T follicular helper cell (primary cell): ENCODE measurements at places on chromosomes 7 and 10.

GRCh38 chr7:132499487-132499886, 76.8 kb downstream of the PLXNA4 start:
- no peak for DNase-seq

DNA sequence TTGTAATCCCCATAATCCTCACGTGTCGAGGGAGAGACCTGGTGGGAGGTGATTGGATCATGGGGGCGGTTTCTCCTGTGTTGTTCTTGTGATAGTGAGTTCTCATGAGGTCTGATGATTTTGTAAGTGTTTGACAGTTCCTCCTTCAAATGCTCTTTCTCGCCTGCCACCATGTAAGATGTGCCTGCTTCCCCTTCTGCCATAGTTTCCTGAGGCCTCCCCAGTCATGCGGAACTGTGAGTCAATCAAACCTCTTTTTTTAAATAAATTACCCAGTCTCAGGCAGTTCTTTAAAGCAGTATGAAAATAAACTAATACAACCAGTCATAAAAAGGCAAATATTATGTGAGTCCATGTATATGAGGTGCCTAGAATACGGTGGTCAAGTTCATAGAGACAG, 87.5 kb downstream of the FRMD4A start:
- DNase-seq = no peak

DNA sequence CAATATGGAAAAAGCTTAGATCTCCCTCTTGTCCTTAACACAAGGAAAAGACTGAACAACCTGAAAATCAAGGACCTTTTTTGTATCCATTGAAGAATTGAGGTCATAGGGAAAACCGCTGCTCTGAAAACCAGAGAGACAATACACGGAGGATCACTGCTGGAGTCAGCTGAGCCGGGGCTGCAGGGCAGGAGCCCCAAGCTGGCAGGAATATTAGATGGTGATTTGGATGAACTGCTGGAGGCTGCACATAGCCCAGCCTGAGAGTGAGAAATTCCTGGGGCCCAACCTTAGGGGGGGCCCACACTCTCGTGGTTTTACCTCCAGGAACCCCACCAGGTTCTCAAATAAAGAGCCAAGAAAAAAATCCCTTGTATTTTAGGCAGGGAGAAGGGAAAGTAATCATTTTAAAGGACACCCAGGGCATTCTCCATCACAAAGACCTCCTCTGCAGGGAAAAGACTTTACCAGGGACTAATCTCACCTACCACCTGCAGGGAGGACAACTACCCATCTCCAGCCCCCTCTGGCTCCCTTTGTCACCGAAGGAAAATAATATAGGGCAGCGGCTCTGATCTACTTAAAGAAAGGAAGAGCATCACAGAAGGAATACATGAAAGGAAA, 55.4 kb upstream of the RNF32 start:
- DNase-seq = no peak

GRCh38 chr10:110303681-110304080, 1.0 kb downstream of the SMNDC1 start:
- DNase-seq = no peak

- DNase-seq = no peak
These were observed 366.5 kb upstream of the AKR1E2 start for GRCh38 chr10:4459531-4459930.

- no peak for DNase-seq
These were observed 290.0 kb upstream of the MKI67 start for GRCh38 chr10:128416231-128416630.

- DNase-seq = no peak
These were observed 34.9 kb downstream of the CHST15 start for GRCh38 chr10:124058346-124059003.

- no peak for DNase-seq
These were observed 1.5 kb downstream of the GSDME start for GRCh38 chr7:24755541-24756407.
